ENCODE measurements at places on chromosomes 2 and 18.

GRCh38 chr18:62977512-62977911, 262.2 kb downstream of the PHLPP1 start:
- no peak for DNase-seq

DNA sequence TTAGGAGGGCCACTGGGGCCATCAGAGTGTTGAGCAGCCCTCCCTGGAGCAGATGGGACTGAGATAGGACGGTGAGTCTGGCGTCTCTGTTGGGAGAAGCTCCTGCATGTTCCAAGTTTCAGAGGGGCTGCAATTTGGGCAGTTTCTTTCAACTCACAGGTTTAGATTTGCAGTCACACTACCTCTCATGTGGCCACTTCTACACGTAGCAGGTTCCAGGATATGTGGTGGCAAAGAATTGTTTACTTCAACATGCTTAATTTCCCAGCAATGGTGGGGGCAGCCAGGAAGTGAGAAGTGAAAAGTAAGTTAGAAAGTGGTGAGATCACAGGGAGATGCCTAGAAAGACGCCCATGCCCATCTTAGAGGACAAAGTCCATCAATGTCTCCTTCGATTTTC, 9.3 kb downstream of the NCK2 start:
- peak; percentile 77 for DNase-seq

DNA sequence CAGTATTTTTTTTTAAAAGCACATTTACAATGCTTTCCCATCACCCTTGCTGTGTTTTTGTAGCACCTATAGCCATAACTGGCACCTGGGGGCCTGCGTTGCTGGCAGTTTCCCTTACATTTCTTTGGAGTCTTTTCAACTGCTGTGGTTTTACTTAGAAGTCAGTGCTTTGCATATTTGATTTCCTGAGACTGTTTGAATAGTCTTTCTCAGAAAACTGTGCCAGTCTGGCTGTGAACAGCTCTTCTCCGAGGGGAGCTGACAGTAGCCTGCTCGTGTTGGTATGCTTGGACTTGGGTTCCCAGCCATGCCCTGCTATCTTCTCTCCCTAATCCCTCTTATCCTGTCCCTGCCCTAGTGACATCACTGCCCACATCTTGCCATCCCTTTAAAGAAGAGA, 81.5 kb downstream of the DPP4 start:
- peak; percentile 92 for DNase-seq

- DNase-seq, result no peak
These were observed 42.6 kb downstream of the MCFD2 start for GRCh38 chr2:46872902-46873603.

DNA sequence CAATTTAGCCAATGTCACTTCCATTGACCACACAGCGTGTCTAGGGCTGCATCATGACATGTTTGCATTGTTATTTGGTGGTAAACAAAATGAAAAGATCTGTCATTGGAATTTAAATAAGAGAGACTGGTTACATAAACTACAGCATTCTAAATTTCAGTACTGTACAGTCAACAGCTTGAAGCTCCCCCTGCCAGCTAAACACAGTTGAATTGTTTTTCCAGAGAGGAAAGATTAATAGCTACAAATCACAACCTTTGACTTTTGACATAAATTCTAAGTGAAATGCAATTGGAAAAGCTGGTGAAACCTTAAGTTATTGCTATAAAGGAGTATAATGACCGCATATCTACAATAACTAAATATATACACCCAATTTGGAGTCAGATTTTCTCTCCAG, 1600.0 kb upstream of the ACVR2A start:
- DNase-seq, result no peak

- DNase-seq, result peak; percentile 95
These were observed 13.5 kb downstream of the ALPK2 start for GRCh38 chr18:58615140-58616132.

DNA sequence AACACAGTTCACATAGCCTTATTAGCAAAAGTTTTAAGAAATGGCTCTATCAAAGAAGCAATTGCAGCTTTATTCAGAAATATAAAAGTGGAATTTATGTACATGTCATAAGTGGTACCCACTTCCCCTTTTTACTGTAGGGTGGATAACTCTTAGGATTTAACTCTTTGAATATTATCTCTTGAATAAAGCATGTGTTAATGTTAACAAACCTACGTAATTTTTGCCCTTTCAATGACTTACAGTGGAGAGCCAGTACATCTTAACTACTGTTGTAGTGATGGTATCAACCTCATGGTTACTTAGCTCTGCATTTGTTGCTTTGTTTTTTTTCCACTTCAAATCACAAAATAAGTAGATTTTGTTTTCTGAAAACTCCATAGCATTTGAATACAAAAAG, 8.8 kb downstream of the NABP1 start:
- no peak for DNase-seq

- no peak for DNase-seq
These were observed 258.2 kb upstream of the THUMPD2 start for GRCh38 chr2:40037303-40037702.

DNA sequence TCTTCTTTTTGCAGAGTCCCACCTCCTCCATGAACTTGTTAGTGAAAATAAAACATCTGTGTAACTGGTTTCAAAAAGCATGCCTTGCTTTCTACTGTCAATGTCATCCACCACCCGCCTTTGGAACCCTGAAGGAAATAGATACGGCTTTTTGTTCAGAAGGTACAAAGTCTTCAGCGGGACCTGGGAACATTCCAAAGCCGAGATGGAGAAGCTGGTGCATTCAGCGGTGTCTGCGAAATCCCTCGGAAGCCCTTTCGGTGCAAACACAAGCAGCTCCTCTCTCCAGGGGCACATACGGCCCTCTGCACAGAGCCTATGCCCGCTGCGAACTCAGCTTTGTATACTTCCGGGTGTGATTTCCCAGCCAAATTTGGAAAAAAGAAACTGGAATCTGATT, 555.8 kb upstream of the SALL3 start:
- DNase-seq, result no peak

- no peak for DNase-seq
These were observed 36.7 kb downstream of the WDFY1 start for GRCh38 chr2:223908304-223908998.
